ENCODE measurements at places on chromosomes 13 and 19.

DNA sequence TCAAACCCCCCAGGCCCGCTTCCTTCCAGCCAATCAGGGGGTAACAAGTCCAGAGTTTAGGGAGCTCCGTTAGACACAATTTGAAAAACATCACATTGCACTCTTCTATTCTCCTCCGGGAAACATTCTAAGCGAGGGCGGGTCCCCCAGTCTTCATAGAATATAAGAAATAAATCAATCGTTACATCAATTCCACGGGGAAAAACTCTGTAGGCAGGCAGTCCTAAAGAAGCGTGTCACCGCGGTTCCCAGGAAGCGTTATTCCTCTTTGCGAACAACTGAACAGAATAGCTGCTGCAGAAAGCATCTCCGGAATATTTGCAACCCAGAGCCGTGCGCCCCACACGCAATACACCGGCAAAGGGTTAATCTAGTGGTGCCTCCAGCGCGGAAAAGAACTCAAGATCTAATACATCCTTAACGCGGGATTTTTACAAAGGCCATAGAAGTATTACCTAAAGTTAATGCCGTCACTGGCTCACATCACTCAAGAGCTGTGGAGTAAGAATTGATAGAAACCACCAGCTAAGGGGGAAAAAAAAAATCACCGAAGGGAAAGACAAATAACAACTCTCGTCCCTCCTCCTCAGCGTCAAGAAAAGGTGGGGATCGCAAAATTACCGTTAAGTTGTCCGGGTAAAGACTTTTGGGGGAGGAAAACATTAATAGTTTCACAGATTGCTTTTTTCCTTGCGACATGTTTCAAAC, 65.1 kb downstream of the KCNRG start:
- DNase-seq = peak; percentile 32

GRCh38 chr13:66222926-66223325, 1007.2 kb downstream of the PCDH9 start:
- DNase-seq = no peak

- no peak for DNase-seq
Observed at GRCh38 chr13:23673354-23673753, 103.1 kb downstream of the TNFRSF19 start.

GRCh38 chr19:7595466-7596133, at the start of gene CAMSAP3:
CAMSAP3 (plus strand) TSS chr19:7595863; CDS start chr19:7596003, 140 bp downstream.
- peak; percentile 77 for DNase-seq

DNA sequence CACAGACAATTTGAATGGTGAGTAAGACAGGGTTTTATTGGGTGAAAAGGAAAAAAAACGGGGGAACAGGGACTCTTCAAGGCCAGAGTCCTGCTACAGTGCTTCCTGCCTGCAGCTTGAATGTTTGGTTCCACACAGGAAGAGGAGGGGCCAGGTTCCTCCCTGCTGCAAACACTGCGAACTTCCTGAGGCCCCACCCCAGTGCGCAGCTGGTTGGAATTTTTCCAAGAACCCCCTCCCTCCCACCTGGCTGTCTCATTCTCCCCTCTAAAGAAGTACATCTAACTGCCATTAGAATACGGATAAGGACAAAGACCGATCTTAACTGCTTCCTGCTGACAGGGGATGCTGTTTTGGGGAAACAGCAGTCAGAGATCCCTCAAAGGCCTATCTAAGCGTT, 184.9 kb downstream of the GGACT start:
- DNase-seq = no peak

DNA sequence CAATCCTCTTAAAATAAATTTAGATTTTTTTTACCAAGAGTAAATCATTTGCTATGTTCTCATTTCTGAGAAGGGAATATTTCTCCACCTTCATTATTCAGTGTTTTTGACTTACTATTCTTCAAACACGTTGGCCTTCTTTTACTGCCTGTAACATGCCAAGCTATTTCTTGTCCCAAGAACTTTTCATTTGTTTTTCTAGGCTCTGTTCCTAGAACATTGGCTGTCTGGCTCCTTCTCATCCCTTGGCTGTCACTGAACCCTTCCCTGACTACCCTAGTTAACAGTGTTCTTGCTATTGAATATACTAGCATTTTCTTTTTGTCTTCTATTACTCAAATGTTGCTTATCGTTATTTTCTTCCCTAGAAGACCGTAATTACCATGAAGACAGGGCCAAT, 248.1 kb downstream of the ITGBL1 start:
- DNase-seq = no peak

DNA sequence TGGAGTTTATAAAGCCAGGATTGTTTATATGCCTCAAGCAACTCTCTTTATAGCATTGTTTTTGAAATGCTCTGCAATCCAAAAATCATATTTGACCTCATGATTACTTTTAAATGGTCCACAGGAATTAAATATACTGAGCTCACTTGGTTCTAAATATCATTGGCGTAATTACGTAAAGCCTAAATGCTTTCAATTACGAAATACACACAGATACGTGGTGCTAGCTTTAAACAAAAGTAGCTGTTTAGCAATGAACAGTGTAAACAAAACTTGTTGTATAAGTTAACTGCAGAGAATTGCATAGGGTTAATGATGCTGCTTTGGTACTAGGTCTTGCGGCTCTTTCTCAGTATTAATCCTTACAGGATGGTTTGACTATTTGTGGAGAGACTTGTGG, 346.6 kb downstream of the COG6 start:
- no peak for DNase-seq

- no peak for DNase-seq
Observed at GRCh38 chr19:44344255-44344654, 12.2 kb downstream of the ZNF112 start.

DNA sequence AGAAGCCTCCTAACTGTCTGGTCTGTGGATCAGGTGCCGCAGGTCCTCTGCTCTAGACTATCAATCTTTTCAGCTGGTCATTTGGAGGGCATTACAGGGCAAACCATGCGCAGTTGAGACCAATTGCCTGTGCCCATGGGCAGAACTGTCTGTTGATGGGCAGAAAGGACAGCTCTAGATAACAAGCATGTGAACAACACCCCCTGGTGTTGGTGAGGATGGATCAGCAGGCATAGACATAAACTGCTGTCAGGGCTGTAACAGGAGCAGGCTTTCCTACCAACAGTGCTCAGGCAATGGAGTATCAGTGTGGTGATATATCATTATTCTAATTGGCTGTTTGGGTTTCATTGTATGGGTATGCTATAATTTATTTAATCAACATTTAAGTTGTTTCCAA, 104.7 kb upstream of the KL start:
- DNase-seq = peak; percentile 46

DNA sequence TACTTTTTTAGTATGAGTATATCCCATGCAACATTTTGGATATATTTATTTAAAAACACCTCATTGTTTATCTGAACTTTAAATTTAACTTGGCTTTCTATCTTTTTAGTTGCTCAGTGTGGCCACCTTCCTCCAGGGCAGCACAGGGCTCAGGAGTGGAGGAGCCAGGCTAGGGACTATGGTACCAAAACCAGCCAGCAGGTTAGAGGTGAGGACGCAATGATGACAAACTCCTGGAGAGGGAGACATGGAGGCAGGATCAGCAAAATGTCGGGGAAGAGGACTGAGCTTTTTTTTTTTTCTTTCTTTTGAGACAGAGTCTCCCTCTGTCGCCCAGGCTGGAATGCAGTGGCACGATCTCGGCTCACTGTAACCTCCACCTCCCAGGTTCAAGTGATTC, 29.6 kb upstream of the CALM3 start:
- peak; percentile 43 for DNase-seq

DNA sequence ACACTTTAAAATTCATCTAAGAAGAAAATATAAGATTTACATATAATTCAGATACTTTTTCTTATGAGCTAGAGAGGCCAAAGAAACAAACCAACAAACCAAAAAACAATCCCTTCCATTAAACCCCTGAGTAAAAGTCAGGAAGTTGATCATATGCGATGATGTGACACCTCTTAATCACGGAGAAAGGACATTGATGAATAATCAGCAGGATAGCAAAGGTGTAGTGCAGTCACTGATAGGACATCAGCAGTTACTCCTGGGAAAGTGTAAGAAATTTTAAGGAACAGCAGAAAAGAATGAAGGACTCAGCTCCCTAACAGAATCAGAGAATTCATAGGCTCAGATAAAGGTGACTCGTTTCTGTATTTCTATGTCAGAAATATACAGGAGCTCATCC, 202.4 kb upstream of the EDNRB start:
- no peak for DNase-seq

DNA sequence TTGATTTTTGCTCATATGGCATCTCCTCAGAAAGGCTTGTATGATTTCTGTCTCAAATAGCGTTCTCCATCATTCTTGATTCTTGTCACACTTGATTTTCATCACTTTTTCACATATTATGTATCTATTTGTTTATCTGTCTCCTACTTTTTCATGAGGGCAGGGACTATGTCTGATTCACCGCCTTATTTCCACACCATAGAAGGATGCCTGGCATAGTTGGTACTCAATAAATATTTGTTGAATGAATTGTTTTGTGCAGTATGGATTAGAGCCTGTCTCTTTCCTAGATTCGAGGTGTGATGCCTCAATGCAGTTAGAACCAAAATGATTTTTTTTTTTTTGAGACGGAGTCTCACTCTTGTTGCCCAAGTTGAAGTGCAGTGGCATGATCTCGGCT, 12.1 kb downstream of the SAE1 start:
- DNase-seq = no peak

DNA sequence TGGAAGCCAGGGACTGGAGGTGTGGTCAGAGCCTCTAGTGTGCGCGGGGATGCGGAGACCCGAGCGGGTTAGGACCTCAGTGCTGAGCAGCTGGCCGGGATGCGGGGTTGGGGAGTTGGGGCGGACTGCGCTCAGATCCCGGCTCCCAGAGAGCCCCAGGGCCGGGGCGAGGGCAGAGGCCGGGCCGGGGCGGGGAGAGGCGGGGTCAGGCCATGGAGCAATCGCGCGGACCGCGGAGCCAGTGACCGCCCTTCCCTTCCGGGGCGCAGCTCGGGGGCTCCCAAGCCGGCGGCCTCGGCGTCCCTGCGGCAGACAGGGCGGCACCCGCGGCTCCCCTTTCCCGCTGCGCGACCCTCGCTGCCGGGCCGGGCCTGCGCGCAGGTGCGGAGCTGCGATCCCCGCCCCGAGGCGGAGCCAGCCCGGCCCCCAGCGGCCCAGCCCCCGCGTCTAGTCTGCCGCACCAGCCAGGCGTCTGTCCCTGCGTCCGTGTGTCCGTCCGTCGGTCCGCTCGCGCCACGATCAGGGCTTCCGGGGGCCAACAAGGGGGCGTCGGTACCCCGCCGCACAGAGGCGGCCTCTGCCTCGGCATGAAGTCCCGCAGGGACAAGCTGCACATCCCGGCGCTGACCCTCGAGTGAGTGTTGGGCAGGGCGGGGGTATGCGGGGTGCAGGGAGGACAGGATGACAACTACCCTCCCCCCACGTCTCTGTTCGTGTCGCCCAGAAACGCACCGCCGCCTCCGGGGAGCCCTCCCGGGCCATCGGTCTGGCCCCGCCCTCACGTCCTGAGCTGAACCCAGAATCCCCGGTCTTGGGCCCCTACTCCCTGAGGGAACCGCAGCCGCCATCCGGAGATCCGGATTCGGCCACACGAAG, 12.4 kb downstream of the MAST3 start:
- peak; percentile 49 for DNase-seq

GRCh38 chr13:93220073-93220472, 6.5 kb upstream of the GPC6 start:
- DNase-seq = no peak

DNA sequence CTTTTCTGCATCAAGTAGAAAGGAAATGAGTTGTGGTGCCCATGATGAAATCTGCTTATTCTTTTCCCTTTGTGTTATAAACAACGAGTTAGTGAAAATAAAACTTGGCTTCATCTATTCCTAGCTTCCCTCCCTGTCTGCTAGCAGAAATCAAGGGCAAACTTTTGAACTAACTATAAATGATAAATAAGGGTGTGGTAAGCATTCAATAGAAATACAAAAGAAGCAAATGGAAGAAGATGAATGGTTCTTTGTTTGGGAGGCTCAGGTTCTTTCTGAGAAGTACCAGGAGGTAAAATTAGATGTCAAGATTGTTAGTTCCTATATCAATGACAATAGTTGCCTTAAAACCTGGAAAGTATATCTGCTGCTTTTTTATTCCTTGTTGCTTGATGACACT, 275.3 kb upstream of the PRR20A start:
- DNase-seq = no peak

GRCh38 chr13:66996503-66996902, 233.6 kb downstream of the PCDH9 start:
- no peak for DNase-seq

DNA sequence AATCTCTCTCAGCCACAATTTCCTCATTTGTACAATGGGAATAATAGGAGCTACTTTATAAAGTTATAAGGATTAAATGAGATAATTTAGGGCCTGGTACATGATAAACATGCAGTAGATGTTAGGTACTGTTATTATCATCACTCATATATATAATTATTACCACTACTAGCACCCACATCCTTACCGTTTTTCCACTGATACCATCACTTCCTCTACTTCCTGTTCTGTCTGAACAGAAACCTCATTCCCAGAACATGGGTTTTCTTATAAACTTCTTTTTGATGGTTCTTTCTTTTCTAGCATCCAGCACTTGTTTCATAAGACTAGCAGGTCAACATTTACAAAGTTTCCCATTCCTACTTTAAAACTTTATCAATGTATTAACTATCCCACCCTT, 6.3 kb downstream of the CDADC1 start:
- no peak for DNase-seq

- no peak for DNase-seq
Observed at GRCh38 chr13:43074824-43075510, 51.6 kb downstream of the DNAJC15 start.

- no peak for DNase-seq
Observed at GRCh38 chr13:42891591-42891990, 100.5 kb downstream of the EPSTI1 start.

DNA sequence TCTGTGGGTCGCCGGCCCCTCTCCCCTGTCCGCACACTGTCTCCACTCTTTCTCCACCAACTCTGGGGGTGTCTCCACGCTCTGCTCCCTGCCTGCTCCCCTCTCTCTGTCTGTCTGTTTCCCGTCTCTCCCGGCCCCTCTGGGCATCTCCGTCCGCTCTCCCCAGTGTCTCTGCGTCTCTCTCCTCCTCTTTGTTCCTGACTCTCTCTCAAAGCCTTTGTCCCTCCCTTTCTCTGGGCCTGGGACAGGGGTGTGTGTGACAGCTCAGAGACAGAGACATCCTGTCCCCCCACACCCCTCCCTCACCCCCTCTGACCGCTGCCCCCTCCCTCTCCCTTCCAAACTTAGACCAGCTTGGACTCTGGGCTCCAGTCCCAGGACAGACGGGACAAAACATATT, 668 bp upstream of the SBK3 start:
- no peak for DNase-seq

- no peak for DNase-seq
Observed at GRCh38 chr19:30671622-30672051, 299.5 kb downstream of the ZNF536 start.

DNA sequence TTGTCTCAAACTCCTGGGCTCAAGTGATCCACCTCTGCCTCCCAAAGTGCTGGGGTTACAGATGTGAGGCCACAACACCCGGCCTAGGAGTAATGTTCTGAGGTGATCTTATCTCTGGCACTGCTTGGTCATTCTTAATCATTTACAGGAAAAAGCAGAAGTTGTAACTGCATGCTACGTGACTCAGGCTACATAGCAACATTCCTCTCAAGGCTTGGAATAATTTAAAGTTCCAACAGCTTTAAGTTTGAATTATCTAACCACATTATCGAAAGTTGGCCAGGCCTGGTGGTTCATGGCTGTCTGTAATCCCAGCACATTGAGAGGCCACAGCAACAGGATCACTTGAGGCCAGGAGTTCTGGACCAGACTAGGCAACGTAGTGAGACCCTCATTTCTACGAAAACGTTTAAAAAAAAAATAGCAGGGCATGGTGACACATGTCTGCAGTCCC, 3.9 kb upstream of the B9D2 start:
- no peak for DNase-seq

GRCh38 chr19:14006085-14006765, at the start of gene RFX1:
RFX1 (minus strand) TSS chr19:14006320; CDS start chr19:13993843, 12,477 bp downstream.
- DNase-seq = peak; percentile 99

GRCh38 chr13:29594303-29594709, 1.2 kb downstream of the SLC7A1 start:
- DNase-seq = peak; percentile 62
